ENCODE measurements at places on chromosomes 4 and X.

- no peak for DNase-seq
These were observed 105.4 kb upstream of the DIAPH2 start for GRCh38 chrX:96579252-96579651.

DNA sequence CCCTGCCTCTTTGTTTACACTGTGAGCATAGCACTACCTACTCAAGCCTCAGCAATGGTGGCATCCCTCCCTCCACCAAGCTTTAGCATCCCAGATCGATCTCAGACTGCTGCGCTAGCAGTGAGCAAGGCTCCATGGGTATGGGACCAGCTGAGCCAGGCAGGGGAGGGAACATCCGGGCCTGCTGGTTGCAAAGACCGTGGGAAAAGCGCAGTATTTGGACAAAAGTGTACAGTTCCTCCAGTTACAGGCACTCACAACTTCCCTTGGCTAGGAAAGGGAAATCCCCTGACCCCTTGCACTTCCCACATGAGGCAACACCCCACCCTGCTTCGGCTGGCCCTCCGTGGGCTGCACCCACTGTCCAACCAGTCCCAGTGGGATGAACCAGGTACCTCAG lies 26.5 kb downstream of the EGF start:
- DNase-seq: no peak

DNA sequence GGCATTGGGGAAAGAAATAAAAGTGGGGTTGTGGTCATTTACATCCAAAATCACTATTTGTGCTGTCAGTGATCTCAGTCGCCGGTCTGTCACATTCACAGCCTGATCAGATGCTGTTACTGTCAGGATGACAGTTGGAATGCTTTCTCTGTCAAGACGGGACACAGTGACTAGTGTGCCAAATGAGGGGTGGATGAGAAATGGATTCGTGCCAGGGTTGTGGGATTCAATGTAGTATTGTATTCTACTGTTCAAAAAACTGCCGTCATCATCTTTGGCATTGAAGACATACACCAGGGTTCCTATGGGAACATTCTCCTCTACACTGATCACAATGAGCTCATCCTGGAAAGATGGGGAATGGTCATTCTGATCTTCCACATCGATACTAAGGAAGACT lies 171.1 kb downstream of the DCHS2 start:
- DNase-seq: no peak

DNA sequence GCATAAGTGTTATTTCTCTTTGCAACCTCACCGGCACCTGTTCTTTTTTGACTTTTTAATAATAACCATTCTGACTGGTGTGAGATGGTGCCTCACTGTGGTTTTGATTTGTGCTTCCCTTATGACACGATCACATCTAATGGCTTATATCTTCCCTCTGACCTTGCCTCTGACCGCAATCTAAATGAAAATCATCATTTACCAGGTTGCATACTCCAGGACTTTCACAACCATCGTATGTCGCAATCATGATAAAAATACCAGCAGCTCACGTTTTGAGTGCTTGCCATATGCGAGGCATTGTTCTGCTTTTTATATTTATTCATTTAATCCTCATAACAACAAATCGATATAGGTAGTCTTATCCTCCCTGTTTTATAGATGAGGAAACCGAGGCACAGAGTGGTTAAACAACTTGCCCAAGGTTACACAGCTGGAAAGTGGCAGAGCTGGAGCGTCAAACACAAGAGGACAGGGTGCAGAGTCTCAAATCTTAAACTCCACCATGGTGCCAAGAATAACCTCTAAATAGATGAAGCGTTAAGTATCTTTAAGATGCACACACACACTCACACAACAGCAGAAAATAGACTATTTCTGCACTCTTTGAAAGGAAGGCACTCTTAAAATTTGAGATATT lies 102.2 kb downstream of the SEL1L3 start:
- DNase-seq: no peak

DNA sequence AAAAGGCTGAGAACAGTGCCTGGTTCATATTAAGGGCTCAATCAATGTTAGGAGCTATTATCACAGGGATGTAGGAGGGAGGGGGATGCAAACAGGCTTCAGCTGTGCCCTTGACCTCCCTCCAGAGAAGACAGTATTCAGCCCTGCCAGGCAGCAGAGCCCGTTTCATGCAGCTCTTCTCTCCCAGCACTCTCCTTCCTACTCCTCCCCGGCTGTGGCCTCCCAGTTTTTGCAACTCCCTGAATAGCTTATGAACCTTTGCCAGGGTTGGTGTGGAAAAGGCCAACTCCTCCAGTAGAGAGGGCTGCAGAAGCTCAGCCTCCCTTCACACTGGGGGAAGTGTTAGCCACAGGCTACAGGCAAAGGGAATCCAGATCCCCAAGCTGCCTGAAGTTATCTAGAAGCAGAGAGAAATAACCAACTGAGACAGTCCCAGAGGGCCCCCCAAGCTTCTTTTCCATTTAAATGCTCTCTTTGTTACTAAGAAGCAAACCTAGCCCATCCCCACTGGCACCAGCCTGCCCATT lies 31.7 kb upstream of the APLN start:
- DNase-seq: no peak

GRCh38 chr4:151782296-151782695 lies 21.5 kb upstream of the GATB start:
- DNase-seq: no peak

DNA sequence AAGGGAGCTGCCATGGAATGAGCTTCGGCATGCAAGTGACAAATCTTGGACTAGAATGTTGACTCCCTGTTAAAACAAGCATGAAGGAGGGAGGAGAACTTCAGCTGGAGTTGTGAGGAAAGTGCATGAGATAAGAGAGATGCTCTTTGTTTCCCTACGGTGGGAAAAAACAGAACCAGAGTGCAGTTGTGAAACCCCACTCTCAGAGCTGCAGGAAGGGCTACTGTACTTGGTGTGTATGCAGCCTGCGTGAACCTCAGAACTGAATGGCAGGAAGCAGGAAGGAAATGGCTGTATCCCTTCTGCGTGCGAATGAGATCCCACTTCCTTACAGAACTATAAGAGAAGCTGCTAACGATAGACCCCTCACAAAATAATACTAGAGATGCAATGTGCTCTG lies 57.2 kb downstream of the EGF start:
- no peak for DNase-seq

- DNase-seq: no peak
These were observed 8.8 kb downstream of the GPRIN3 start for GRCh38 chr4:89298788-89299152.

GRCh38 chr4:168667376-168667775 lies 170.5 kb downstream of the PALLD start:
- no peak for DNase-seq

- no peak for DNase-seq
These were observed 200.2 kb downstream of the CPEB2 start for GRCh38 chr4:15202481-15202880.

DNA sequence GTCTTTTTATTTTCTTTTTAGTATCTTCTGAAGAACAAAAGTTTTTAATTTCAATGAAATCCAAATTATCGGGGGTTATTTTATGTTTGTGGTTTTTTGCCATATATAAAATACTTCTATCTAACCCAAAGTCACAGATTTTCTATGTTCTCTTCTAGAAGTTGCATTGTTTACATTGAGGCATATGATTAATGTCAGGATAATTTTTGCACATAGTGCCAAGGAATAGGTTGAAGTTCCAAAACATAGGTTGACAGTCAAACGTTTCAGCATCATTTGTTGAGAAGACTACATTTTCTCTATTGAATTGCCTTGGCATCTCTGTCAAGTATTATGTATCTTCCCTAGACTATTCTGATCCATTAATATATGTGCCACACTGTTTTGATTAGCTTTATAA lies 64.5 kb downstream of the ANKRD17 start:
- no peak for DNase-seq

DNA sequence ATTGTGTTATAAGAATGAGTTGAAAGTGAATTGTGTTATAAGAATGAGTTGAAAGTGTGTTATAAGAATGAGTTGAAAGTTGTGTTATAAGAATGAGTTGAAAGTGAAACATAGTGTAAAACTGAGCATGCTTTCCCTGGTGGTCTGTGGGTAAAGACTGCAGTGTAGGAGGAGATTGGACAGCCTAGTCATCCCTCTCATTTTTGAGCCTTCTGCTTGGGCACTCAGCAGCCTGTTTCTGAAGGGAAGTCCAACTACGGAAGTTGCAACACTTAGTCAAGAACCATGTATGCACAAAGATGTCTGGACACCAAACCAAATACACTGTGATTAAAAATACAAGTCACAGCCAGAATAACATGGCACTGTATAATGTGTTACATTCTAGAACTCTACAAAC lies 72.6 kb downstream of the ANK2 start:
- no peak for DNase-seq

DNA sequence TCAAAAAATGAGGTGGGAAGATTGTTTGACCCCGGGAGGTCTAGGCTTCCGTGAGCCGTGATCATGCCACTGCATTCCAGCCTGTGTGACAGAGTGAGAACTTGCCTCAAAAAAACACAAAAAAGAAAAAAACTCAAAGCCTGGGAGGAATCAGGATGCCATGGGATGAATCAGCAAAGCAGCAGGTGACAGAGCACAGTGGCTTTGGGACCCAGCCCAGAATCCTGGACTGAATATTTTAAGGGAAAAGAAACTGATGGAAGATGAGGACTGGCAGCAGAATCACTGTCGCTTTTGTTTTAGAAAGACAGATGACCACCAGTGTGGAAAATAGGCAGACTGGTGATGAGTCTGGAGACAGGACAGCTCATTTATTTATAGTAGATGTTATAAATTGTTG lies 16.6 kb downstream of the S100G start:
- no peak for DNase-seq
